ENCODE measurements at places on chromosomes 13 and 19.

GRCh38 chr13:72457151-72457550 lies 270.3 kb downstream of the MZT1 start:
- DNase-seq = no peak

DNA sequence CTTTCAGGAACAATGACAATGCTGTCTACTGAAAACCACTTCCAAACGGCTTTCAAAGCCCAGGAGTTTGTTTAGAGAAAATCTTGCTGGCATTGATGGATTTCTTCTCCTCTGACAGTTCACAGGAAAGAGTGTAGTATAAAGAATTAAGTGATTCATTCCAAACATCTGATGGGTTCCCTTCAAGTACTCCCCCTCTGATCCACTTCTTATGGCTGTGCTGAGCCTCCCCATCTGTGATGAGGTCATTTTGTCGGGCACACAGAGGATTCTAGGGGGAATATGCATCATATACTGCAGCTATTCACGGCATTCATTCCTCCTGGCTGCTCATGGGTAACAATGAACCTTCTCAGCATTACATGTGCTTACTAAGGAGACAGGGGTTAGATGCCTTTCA lies 107.9 kb downstream of the RGCC start:
- DNase-seq = peak; percentile 56

- no peak for DNase-seq
Measured at GRCh38 chr13:113531041-113531873, 40.7 kb upstream of the DCUN1D2 start.

DNA sequence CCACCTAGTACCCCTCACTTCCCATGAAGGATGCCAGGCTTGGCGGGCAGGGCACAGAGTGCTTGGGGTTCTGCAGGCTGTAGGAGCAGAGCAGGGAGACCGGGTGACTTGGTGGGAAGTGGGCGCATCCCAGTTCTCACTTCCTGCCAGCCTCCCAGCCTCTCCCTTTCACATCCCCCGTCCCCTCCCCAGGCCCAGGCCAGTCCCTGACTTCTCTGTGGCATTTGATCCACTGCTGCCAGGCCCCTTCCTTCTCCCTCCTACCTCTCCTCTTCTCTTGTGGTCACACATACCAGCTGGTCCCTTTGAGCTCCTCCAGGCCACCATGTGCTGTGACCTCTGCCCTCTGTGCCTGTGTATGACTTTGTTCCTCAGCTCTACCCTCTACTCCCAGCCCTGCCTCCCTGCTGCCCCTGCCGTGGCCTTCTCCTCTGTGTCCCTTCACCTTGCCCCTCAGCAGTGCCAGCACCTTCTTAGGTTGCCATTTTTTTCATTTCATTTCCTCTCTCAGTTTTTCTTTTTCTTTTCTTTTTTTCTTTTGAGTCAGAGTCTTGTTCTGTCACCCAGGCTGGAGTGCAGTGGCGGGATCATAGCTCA lies 19.5 kb downstream of the MYO1F start:
- no peak for DNase-seq

- no peak for DNase-seq
Measured at GRCh38 chr13:27955014-27955591, 14.0 kb downstream of the CDX2 start.

DNA sequence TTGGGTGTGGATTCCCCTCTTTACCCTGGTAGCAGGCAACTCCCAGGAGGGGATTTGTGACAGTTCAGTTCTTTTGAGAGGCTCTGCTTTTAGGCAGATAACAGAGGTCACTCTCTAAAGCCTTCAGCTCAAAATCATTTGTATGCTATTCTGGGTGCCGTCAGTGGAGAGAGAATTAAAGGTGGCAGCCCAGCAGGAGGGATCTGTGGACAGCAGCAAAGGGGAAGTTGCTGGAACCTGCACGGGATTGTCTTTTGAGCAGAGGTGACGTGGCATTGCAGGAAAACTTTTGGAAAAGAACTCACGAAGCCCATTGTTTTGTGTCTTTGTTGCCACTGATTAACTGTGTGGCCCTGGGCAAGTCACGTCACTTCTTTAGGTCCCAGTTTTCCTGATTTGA lies 62.4 kb upstream of the C1QTNF9 start:
- no peak for DNase-seq

DNA sequence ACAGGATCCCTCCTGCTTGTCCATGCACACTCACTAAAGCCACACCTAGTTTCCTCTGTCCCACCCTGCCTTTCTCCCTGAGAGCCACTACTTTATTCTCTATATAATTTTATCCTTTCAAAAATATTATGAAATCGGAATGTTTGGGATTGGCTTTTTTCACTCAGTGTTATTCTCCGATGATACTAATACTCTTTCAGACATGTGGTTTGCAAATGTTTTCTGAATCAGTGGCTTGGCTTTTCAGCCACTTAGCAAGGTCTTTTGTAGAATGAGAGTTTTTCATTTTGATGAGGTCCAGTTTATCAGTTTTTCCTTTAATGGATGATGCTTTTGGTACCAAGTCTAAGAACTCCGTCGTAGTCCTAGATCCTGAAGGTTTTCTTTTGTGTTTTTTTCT lies 11.6 kb downstream of the SPATA13 start:
- no peak for DNase-seq

DNA sequence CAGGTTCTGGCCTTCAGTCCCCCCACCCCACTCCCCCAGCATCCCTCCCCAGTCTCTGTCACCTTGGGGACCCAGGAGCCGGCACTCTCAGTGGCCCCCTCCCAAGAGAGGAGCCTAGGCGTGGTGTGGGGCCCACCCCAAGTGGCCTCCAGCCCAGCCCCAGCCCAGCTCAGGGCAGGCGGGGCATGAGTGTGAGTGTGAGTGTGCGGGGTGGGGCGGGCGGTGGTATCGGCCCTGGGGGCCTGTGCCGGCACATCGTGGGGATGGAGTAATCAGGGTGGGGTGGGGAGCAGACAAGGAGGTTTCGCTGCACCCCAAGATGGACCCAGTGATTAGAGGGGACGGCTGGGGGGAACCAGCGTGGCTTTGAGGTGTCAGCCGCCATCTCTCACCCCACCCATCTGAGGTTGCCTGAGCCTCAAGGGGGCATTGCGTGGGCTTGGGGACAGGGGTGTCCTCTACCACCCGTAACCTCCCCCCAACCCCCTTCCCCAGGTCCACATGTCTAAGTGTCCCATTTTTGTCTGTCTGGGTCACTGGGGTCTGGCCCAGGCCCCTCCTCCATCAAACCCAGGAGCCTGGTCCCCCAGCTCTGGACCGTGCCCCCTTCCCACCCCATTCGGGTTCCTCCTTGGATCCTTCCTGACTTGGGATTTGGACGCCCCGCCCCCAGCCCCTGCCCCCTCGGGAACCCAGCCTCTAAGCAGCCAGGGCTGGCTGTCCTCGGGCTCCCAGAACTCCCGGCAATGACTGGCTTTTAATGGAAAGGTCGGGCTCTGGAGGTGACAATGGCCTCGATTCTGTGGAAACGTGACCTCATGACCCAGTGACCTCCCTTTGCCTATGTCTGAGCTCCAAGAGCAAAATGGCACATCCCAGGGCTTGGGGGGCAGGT lies 6.9 kb upstream of the SULT2B1 start:
- DNase-seq = no peak

DNA sequence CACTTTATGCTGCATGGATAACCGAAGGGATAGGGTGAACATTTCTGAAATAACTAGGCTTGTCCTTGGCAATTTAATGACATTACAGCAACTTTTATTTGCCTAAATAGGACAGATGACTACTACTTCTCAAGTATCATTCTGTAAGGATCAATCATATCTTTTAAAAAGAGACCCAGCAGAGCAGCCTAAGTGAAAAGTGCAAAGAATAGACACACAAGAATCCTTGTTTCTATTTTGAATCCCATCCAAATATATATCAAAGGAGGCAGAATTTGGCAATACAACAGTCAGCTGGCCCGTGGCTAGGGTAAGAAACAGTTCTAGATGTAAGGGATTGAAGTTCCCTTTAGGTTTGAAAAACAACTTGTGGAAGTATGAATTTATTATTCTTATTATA lies 6.9 kb downstream of the THSD1 start:
- no peak for DNase-seq

GRCh38 chr13:24221007-24221406 lies 60.5 kb downstream of the SPATA13 start:
- DNase-seq = no peak

DNA sequence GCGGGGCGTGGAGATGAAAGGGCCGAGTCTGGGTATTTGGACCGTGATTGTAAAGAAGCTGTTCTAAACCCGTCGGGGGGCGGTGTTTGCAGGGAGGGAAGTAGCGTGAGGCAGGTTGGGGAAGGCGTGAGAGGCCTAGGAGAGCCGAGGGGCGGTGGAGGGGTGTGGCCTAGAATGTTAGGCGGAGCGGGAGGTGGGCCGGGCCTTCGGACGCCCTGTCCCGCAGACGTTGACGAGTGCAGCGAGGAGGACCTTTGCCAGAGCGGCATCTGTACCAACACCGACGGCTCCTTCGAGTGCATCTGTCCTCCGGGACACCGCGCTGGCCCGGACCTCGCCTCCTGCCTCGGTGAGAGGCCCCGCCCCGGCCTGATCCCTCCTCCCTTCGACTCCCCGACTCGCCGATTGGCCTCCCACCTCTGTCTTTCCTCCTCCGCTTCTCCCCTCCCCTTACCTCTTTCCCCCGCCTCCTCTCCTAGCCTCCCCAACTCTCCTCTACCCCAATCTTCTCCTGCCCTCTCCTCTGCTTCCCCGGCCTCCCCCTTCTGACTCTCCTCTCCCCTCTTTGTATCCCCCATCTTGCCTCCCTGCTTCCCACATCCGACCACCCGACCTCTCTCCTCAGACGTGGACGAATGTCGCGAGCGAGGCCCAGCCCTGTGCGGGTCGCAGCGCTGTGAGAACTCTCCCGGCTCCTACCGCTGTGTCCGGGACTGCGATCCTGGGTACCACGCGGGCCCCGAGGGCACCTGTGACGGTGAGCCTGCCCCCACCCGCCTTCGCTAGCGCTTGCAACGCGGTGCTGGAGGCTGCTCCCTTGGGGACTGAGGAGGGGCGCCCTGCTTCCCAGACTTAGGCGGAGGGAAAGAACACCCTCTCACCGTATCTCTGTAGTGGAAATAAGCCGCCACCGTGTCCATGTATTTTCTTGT lies 12.8 kb downstream of the LTBP4 start:
- DNase-seq = peak; percentile 14

DNA sequence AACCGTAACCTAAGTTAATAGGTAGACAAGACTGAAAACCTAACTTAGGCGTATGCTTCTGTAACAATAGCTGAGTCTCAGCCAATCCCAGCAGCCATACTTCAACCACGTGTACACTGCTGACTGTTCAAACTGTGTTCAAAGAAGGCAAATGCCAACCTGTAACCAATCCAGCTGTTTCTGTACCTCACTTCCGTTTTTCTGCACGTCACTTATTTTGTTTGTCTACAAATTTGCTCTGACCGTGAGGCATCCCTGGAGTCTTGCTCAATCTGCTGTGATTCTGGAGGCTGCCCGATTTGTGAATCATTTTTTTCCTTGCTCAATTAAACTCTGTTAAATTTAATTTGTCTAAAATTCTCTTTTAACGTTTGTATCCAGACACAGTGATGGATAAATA lies 59.2 kb downstream of the EDNRB start:
- DNase-seq = no peak

GRCh38 chr19:16338470-16339360 lies 14.1 kb downstream of the KLF2 start:
- DNase-seq = no peak

- no peak for DNase-seq
Measured at GRCh38 chr19:4454747-4455718, 2.6 kb downstream of the UBXN6 start.
